ENCODE measurements at places on chromosomes 7 and 10.

GRCh38 chr7:84855758-84856157 is 331.1 kb downstream of the SEMA3D start:
- DNase-seq: no peak
- no peaks in the 10 kb centered on the region for H3K36me3 ChIP-seq
- H3K27ac ChIP-seq: no peak overlapping the region
- H3K27me3 ChIP-seq: no peaks in the 10 kb centered on the region
- no peak overlapping the region for H3K4me3 ChIP-seq

DNA sequence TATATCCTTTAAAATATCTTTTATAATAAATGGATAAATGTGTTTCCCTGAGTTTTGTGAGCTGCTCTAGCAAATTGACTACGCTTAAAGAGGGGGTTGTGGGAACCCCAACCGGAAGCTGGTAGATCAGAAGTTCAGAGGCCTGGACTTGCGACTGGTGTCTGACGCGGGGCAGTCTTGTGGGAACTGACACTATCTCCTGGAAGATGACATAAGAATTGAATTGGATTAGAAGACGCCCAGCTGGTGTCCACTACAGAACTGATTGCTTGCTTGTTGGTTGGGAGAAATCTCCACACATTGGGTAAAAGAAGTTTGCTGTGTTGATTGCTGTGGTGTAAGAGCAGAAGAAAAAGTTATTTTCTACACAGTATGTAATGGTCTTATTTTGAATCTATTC is 51.1 kb upstream of the AHR start:
- H3K4me3 ChIP-seq: no peak overlapping the region
- H3K27me3 ChIP-seq: no peaks in the 10 kb centered on the region
- no peaks in the 10 kb centered on the region for H3K36me3 ChIP-seq
- DNase-seq: no peak
- H3K4me1 ChIP-seq: no peaks in the 10 kb centered on the region

DNA sequence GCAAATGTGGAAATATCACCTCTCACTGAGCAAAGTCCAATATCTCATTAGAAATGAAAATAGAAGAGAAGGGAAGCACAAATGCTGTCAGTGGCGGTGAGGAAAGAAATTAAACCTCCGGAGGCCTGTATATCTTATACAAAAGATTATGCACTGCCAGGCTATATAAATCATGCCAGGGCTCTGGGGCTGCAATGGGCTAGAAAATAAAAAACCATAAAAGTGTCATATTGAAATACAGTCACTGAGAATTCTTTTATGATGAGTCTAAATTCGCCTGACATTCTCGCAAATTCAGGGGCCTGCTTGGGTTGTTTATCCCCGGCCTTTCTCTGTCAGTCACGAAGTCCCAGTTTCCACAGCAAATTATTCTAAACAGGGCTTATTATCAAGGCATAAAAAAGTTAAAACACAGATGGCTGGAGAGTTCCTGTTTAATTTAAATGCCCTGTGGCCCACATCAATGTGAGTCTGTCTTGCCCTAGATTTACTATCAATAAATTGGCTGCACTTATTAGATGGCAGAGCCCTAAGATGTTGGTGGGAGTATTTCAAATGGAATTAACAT is 193.8 kb downstream of the SNX10 start:
- H3K36me3 ChIP-seq: no peaks in the 10 kb centered on the region
- H3K4me3 ChIP-seq: no peak overlapping the region
- no peak overlapping the region for H3K27ac ChIP-seq
- no peaks in the 10 kb centered on the region for H3K27me3 ChIP-seq

DNA sequence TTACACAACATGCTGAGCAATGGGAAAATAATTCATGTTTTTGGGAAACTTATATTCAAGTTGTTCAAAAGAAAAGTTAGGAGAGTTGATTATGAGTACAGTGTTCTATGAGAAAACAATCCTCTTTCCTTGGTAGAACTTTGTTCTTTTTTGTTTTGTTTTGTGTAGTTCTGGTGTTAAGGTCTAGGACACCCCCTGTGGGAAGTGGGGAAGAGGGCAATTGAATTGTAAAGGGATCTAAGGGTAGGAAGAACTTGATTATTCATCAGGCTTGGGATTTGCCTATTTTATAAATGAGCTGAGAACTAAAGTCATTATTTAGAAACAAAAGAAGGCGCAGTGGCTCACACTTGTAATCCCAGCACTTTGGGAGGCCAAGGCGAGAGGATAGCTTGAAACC is 25.9 kb upstream of the CDK13 start:
- no peaks in the 10 kb centered on the region for H3K27me3 ChIP-seq
- no peak overlapping the region for H3K27ac ChIP-seq
- no peaks in the 10 kb centered on the region for H3K36me3 ChIP-seq
- no peak overlapping the region for H3K4me3 ChIP-seq

DNA sequence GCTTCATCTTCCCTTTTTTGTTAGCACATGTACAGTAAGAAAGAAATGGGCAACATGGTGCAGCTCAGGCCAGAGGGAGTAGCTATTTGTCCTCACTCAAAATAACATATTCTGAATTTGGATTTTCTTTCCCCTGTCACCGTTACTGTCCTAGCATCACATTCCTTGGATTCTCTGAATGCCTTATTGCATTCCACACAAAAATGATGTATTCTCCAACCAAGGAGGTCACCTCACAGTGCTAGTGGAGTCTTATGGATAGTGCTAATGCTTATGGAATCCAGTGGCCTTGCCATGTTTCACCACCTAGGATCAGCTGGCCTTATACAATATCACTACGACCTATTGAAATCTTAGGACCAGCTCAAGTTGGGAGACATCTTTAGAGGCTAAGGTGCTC is 7.2 kb downstream of the PRSS58 start:
- no peak for DNase-seq
- no peaks in the 10 kb centered on the region for H3K4me1 ChIP-seq
- no peak overlapping the region for H3K27ac ChIP-seq
- H3K36me3 ChIP-seq: no peaks in the 10 kb centered on the region
- no peak overlapping the region for H3K4me3 ChIP-seq
- H3K27me3 ChIP-seq: no peaks in the 10 kb centered on the region

GRCh38 chr10:71093531-71093930 is 118.8 kb upstream of the UNC5B start:
- no peaks in the 10 kb centered on the region for H3K36me3 ChIP-seq
- no peak overlapping the region for H3K4me3 ChIP-seq
- H3K27ac ChIP-seq: no peak overlapping the region
- H3K27me3 ChIP-seq: no peaks in the 10 kb centered on the region
- H3K4me1 ChIP-seq: no peaks in the 10 kb centered on the region
